Activated T-cell treated with anti-CD3 and anti-CD28 coated beads, Interleukin-2, amount 50 U/mL, for 72 hours (primary cell): ENCODE measurements at places on chromosomes 5 and 9.

DNA sequence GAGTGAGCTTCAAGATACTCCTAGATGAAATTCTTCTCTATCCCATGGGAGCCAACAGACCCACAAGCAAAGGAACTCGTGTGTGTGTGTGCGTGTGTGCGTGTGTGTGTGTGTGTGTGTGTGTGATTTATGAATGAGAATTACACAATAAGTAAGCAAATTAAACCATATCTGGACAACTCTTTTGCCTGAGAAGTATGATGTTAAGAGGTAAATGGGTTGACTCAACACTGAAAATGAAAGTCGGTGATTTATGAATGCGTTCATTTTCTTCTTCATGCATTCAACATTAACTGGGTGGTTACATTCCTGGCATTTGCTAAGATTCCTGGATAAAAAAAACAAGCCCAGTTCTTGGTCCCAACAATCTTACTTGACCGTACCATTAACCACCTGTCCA lies 171.3 kb upstream of the ZNF462 start:
- DNase-seq, result no peak

- peak; percentile 57 for DNase-seq
Observed at GRCh38 chr5:36150676-36151433, 832 bp downstream of the LMBRD2 start.

DNA sequence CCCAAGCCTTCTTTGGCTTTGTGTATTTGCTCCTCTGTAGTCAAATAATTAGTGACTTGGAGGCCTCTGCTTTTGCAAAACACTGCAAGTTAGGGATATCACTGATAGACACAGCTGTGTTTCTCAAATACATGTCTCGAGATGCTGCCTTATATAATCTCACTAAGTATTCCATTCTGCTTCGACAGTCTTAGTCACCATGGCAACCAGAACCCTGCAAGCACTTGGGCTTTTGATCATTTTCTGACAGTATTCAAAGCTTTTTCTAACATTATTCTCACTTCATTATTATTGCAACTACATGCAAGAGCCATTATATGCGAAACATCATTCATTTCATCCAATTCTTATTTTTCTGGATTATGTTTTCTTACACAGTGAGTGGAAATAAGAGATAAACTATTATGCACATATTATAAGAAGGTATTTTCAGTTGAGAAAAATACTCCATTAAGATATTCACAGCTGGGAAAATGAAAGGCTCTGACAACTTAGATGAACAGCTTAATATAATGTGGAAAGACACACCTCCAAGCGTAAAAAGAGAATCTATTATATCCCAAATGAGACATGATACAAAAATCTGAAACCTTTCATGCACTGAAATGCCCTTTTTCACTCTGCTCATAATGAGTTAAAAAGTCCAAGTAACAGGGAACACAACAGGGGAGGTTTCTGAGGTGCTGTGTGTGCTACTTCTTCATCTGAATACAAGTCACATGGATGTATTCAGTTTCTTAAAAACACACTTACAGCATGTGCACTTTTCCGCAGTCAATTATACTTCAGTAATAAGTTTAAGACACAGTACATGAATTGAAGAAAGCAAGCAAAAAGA lies 93.9 kb downstream of the SCAI start:
- no peak for DNase-seq

DNA sequence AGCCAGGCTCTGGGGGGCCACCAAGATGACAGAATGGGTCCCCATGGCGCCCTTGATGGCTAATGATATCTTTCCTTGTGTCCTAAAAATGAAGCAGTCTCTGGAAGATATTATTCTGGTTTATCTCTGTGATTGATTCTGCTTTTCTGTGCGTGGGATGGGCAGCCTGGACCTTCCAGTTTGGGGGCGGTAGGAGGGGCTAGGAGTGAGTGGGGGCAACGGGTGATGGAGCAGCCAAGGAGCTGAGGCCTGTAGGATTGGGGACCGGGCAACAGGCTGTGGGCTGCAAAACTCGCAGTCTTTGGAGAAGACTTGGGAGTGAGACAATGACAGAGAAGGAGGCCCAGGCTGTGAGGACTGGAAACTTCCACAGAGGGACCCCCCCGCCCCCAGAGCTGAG lies 8.8 kb downstream of the PRRX2 start:
- DNase-seq, result no peak

DNA sequence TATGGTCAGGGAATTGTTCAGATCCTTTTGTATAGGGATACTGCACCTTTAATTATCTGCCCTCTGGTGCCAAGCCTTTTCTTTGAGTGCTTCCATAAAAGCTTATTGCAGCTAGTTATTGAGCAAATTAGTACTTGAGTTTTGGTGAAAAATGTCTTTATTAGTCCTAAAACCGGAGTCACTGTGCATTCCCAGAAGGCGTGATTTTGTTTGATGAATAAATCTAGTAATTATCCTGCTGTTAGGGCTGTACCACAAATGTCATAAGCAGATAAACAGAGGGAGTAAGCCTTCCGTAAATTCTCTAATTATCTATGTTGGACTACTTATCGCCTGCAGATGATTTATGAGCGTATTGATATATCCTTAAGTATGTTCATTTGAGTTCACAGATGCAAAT lies 620.7 kb upstream of the ARRDC3 start:
- DNase-seq, result no peak

GRCh38 chr5:123599171-123599570 lies 87.2 kb downstream of the CSNK1G3 start:
- no peak for DNase-seq

GRCh38 chr5:155728146-155728856 lies 598.7 kb upstream of the SGCD start:
- no peak for DNase-seq

GRCh38 chr5:107597247-107597646 lies 73.5 kb downstream of the EFNA5 start:
- no peak for DNase-seq

DNA sequence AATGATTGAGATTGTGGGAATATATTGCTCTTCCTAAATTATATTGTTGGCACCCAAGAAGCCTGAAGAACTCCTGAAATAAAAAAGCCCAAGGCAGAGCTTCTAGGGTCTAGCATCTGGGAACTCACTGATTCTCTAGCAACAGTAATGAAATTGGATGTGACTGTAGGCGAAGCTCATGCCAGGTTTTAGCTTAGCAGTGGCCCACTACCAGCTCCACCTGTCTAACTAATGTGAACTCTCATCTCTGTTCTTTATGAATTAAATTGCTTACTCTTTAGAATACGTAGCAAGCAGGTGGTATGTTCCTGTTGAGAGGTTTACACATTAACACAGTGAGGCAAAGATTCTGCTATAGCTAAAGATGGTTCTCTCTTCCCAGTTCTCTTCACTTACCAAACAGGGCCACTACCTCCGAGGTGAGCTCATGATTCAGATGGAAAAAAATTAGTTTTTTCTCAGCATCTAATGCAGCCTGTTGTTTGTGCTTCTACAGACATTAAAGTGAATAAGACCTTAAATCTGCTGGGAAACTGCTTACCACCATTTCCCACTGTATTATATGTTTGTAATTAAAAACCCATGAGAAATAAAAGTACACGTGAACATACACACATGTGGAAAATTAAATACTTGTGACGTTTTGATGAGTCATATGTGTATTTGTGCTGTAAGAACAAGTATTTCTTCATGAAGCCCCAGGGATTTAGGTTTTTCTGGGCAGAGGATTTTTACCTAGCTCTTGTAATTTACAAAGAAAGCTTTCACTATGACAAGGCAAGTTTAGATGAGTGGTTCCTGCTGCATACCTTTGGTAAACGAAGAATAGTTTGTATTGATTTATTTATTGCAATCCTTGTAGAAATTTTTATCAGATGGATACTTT lies 360.1 kb downstream of the KDM4C start:
- DNase-seq, result no peak

- no peak for DNase-seq
Observed at GRCh38 chr5:137374110-137374714, 124.9 kb downstream of the SPOCK1 start.

GRCh38 chr5:149172261-149172660 lies 31.0 kb downstream of the ABLIM3 start:
- DNase-seq, result peak; percentile 50

DNA sequence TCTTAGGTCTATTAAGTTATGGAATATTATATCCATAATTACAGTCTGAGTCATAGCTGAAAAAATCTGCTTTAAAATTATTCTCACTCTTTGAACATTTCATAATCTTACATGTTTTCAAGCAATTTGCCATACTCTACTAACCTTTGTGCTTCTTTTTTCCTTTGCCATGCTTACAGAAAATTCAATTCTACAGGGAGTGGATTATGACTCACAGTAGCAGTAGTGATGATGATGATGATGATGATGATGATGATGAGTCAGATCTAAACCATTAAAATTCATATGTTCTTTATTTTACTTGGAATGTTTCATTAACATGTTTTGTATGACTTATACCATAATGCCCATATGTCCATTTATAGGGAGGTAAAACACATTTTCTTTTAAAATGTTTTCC lies 207.1 kb downstream of the VPS13A start:
- DNase-seq, result no peak

DNA sequence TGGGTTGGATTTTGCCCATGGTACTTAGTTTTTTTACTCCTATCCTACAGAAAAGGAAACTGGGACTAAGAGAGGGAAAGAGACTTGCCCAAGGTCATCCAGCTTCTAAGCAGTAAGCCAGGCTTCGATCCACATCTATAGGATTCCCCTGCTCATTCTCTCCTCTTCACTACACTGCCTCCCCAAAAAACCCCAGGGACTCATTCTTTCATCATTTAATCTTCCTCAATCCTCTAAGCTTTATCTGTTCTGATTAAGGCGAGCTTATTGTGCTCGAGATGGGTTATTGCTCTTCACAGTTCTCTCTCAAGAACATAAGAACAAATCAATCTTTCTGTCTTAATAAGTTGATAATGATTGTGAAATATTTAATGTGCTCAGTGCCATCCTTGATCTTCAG lies 511.1 kb upstream of the BRINP1 start:
- DNase-seq, result no peak

- no peak for DNase-seq
Observed at GRCh38 chr5:107242411-107243219, 428.1 kb downstream of the EFNA5 start.

- no peak for DNase-seq
Observed at GRCh38 chr5:127958421-127959011, 125.0 kb upstream of the SLC12A2 start.

GRCh38 chr9:36118706-36119105 lies 17.8 kb upstream of the GLIPR2 start:
- DNase-seq, result no peak

- no peak for DNase-seq
Observed at GRCh38 chr5:147398860-147399259, 111.0 kb downstream of the DPYSL3 start.

- DNase-seq, result no peak
Observed at GRCh38 chr9:98971915-98972223, 28.2 kb downstream of the COL15A1 start.

- DNase-seq, result no peak
Observed at GRCh38 chr9:126452106-126452505, 125.5 kb downstream of the MVB12B start.

DNA sequence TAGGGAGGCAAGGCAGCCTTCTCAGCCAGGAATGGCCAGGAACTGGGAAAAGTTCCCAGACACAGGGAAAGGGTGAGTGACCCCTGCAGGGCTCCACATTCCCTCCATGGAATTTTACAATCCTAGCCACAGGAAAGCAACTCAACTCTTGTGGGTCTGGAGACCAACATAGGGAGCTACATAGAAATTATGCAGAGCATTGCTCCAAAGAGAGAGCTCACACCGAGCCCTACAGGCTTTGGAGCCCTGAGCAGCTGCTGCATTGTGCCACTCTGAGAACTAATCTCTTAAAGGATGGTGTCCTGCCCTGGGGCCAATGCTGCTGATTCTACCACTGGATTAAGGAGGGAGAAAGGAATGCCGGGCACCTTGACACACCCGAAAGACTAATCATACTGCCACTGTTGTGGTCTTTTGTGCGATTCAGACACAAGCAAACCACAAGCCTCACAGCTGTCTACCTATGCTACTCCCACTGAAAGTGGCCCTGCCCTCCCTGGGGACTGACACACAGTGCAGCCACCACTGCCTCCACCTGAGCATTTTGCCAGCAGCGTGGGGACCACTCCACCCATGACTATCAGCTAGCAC lies 1089.8 kb upstream of the NUDT12 start:
- DNase-seq, result no peak

- no peak for DNase-seq
Observed at GRCh38 chr5:20287640-20288039, 299.6 kb upstream of the CDH18 start.

DNA sequence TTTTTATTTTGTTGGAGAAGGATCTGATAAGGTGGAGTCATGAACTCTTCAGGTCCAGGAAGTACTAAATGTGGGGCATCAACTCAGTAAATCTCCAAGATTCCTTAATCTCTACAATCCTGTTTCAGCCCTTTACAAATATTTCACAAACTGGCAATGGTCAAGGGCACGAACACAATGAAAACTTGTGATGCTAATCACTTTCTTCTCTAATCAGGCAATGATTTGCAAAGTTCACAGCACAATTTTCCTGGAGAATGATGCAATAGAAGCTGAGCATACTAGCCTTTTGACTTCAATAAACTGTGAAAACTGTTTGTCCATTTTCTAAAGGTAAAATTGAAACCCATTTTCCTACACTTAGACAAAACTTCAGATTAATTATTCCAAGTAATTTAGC lies 16.9 kb downstream of the GDF9 start:
- no peak for DNase-seq

GRCh38 chr5:40043916-40044315 lies 619.1 kb upstream of the DAB2 start:
- DNase-seq, result no peak

- no peak for DNase-seq
Observed at GRCh38 chr9:23341346-23341745, 484.7 kb downstream of the ELAVL2 start.

DNA sequence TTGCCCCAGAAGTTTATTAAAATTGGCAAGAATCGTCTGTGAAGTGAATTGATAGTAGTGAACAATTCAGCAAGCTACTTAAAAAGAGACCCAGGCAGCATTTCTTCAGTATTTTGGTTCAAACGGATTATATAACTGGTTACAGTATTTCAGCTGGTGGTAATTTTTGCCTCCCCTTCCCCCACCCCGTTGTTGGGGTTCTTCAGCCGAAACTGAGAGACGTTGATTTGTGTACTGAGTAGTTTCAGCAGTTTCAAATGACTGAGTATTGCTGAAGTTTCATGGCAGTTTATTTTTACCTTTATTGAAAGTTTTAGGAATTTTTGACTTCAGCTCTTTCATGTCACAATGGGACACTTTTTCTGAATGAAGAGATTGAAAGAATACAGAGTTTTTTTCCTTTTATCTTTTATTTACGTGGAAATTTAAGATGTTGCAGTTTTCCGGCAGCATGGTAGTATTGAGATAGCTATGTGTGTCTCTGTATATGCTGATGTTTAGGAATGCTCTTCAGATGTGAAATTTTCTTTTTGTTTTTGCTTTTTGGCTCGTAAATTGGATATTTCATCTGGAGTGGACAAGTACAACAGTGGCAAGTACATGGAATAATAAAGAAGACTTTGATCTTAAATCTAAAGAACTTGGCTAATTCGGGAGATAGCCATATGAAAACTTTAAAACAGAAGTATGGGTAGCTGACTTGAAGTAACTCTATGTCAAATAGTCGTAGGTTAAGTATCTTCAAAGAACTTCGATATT lies 1.9 kb downstream of the GPBP1 start:
- DNase-seq, result peak; percentile 70
